ENCODE measurements at places on chromosomes 3 and 15. TPM values are rescaled to one million over a fixed set of nuclear protein-coding genes. Genes with fewer than 3 reads are reported as not detected.

DNA sequence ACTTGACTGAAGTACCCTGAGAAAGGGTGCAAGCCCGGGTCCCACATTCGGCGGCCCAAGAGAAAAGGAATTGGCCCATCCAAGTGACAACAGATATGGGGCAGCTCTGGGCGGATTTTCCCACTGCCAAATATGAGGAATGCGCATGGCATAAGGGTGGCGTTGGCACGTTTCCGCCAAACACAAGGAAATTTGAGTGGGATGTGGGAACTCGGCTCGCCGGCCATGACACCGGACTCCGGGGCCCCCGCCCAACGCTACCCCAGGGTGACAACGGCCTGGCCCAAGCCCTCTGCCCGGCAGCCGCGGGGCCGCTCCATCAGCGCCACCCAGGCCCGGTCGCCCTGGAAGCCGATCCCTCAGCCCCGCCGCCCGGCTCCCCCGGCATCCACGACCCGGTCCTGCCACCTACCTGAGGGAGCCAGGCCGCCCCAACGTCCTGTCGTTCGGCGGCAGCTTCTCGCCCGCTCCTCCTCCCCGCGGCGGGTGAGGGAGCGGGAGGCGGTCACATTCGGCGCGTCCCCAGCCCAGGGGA lies 449 bp downstream of the RAF1 start:
- peak; percentile 58 for DNase-seq

GRCh38 chr3:58566398-58567250 lies 10.6 kb downstream of the FAM107A start:
- no peak for DNase-seq

DNA sequence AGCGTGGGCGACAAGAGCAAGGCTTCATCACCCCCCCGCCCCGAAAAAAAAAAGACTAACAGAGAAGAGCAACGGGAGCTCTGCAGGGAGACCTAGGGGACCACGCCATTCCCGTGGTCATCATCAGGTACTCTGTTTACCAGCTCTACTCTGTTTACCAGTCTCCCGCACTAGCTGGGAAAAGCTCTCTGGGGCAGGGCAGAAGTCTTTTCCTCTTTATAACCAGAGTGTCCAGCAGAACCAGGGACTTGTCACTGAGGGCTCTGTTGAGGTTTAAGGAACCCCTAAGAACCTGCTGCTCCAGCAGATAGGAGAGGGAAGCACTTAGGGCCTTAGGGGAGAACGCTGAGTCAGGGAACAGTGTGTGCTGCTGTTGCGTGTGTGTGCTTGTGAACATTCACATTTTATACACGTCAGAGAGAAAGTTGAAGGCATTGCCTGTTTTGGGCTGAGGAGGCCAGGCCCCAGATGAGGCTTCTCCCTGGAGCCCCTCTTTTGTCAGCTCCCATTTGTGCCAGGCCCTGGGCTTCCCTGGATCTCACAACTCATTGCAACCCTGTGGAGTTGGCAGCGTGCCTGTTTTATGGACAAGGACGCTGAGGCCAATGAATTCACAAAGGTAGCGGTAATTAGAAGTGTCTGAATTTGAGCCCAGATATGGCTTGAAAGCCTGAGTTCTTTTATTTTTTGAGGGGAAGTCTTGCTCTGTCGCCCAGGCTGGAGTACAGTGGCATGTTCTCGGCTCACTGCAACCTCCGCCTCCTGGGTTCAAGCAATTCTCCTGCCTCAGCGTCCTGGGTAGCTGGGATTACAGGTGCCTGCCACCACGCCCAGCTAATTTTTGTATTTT lies 24.2 kb upstream of the ERICH6 start:
- DNase-seq: peak; percentile 79

GRCh38 chr15:99495430-99496301 lies 70.1 kb upstream of the MEF2A start:
- DNase-seq: peak; percentile 90

DNA sequence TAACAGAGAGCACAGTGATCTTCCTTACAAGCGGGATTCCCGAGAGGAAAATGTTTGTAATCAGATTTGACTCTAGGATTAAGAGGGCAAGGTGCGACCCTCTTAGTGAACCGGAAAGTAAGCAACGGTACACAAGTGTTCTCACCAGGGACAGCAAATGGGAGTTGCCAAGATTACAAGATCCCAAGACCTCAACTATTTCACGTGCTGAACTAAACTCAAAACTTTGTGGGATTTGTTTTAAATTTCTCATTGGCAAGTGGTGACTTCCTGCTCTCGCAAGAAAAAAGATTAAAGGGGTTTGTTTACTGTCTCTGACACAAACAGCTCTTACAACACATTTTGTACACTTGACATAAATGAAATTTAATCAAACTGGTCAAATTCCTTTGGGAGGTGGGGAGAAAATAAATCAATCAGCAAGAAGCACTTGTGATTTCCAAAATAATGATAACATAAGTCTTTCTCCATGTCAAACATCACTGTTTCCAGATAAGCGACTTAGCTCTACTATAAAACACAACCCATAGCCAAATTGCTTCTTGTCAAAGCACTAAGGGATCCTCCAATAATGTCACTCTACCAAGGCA lies 2.2 kb upstream of the PGPEP1L start:
- DNase-seq: no peak

GRCh38 chr15:40430271-40430805 lies 10.4 kb upstream of the BAHD1 start:
- peak; percentile 64 for DNase-seq

GRCh38 chr3:143536817-143537535 lies 311.3 kb downstream of the SLC9A9 start:
- no peak for DNase-seq

GOLGA6D gene
- polyA plus RNA-seq: 13.3 TPM
